ENCODE measurements at places on chromosomes 1 and 21.

GRCh38 chr1:196260270-196260669 is 348.0 kb downstream of the KCNT2 start:
- no peak for DNase-seq

DNA sequence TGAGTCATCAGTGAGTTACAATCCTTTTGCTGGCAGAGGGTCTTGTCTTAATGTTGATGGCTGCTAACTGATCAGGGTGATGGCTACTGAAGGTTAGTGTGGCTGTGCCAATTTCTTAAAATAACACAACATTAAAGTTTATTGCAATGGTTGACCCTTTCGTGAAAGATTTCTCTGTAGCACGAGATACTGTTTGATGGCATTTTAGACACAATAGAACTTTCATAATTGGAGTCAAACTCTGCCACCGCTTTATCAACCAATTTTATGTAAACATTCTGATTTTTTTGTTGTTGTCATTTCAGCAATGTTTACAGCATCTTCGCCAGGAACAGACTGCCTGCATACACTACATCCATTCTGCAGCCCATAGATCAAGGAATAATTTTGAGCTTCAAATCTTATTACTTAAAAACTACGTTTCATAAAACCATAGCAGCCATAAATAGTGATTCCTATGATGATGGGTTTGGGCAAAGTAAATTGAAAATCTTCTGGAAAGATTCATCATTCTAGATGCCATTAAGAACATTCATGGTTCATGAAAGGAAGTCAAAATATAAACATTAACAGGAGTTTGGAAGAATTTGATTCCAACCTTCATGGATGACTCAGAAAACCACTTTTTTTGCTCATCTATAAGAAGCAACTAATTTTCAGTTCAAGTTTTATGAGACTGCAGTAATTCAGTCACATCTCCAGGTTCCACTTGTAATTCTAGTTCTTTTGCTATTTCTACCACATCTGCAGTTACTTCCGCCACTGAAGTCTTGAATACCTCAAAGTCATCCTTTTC is 85.9 kb downstream of the TYW3 start:
- no peak for DNase-seq

DNA sequence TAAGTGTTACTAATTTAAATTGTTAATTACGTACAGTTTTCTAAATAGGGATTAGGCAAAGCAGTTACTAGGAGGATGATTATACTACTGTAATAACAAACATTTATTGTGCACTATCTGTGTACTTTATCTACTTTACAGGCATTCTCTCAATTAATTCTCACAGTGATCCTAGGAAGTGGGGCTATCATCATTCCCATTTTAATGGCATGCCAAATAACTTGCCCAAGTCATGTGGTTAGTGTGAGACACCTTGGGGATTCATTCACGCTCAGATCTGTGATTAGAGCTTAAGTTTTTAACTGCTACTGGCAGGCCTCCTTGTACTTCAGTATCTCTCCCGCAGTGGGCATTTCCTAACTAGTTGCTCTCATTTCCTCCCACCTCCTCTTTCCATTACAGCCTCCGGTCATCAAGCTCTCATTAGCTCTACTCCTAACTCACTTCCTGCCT is 11.5 kb downstream of the PHLDA3 start:
- DNase-seq = no peak

- DNase-seq = no peak
Observed at GRCh38 chr1:97562081-97562480, 358.8 kb downstream of the DPYD start.

GRCh38 chr1:245173446-245174211 is 18.8 kb downstream of the KIF26B start:
- no peak for DNase-seq

GRCh38 chr1:181079382-181079781 is 9.1 kb upstream of the IER5 start:
- no peak for DNase-seq
